Sciatic nerve (tissue), 2 donors: ENCODE measurements at places on chromosomes 2 and 18.

GRCh38 chr2:54850171-54851122, 127.0 kb downstream of the EML6 start:
- no peak for DNase-seq

- no peak for DNase-seq
These were observed 55.7 kb downstream of the SCN2A start for GRCh38 chr2:165294912-165295311.

GRCh38 chr18:76428396-76429261, 66.4 kb downstream of the ZNF516 start:
- DNase-seq = no peak

DNA sequence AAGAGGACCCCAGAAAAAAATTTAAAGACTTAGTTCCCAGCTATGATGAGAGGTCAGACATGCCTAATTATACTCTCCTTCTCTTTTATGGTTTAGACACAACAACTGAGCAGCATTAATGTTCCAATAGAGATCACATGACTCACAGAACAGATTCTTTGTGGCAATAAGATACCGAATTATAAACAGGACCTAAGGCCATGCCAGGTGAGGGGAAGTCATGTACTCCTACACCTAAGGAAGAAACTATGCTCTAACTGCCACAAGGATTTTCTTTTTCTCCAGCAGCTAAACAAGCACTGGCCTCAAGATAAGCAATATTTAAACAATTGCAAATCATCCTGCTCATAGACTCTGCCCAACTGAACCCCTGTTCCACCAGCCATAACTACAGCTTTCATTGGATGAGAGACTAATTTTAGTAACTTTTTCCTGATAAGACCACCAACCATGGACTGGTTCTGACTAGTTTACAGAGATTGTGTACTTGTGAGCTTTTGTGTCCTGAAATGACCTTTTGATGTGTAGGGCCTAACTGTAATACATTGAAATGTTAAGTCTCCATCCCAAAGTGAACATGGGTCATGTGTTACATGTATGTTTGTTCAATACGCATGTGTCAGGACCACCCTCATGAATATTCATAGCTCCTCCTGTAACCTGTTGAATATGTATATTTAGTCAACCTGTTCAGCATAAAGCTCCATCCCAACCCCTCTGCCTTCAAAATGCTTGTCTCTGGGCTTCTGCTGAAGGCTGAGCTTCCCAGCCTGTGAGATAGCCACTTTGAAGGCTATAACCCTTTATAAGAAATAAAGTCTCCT, 21.6 kb upstream of the NFE2L2 start:
- DNase-seq = no peak

DNA sequence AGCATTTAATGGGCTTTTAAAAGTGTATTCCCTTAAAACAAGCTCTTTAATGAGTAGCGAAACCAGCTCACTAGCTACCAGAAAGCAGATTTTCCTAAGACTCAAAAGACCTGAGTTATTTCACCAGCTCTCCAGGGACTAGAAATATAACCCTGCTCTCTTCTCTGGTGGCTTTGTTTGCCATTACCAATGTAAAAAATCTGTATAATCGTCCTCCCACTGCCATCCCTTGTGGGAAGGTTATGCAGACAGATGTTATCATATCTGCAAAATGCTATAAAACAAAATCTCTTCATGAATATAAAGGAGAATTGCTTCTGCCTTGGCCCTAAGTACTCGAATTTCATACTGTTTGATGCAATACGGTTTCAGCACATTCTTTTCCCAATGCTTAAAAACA, 335.2 kb downstream of the NUP35 start:
- DNase-seq = no peak

- DNase-seq = no peak
These were observed 223.0 kb downstream of the UBE2E3 start for GRCh38 chr2:181203412-181203811.

DNA sequence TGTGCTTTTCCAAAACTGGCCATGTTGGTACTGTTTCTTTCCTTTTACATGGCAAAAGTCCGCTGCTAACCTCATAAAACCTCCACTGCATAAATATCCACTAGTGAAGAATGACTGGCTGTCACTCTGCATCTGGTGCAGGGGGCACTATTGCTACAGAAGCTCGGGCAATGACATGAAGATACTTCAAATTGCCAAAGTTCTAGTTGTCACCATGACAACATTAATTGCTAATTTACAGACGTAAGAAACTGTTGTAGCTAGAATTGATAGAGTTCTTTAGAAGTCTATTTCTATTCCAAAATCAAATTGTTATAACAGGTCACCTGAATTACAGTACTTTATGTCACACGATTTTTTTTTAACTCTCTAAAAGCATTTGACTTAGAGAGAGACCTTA, 845 bp downstream of the CFAP210 start:
- DNase-seq = no peak

- no peak for DNase-seq
These were observed 4.6 kb upstream of the ST6GAL2 start for GRCh38 chr2:106890606-106891005.

DNA sequence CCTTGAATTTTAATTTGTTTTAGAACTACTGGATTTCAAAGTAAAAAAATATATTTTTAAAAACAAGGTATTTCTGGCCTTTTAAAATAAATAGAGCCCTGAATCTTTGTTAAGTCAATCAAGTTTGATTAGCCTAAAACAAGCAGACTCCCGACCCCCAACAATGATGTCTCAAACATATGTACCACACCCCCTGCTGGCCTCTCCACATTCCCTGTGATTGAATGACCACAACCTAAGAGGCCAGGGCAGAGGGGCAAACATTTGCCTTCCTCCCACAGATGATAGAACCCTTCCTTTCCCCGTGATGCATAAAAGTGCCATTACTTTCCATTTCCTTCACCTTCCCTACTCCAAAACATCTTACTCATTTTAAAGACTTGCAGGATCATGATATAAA, 130.9 kb downstream of the STK39 start:
- DNase-seq = no peak

- no peak for DNase-seq
These were observed 26.1 kb downstream of the TMEM17 start for GRCh38 chr2:62479917-62480316.

DNA sequence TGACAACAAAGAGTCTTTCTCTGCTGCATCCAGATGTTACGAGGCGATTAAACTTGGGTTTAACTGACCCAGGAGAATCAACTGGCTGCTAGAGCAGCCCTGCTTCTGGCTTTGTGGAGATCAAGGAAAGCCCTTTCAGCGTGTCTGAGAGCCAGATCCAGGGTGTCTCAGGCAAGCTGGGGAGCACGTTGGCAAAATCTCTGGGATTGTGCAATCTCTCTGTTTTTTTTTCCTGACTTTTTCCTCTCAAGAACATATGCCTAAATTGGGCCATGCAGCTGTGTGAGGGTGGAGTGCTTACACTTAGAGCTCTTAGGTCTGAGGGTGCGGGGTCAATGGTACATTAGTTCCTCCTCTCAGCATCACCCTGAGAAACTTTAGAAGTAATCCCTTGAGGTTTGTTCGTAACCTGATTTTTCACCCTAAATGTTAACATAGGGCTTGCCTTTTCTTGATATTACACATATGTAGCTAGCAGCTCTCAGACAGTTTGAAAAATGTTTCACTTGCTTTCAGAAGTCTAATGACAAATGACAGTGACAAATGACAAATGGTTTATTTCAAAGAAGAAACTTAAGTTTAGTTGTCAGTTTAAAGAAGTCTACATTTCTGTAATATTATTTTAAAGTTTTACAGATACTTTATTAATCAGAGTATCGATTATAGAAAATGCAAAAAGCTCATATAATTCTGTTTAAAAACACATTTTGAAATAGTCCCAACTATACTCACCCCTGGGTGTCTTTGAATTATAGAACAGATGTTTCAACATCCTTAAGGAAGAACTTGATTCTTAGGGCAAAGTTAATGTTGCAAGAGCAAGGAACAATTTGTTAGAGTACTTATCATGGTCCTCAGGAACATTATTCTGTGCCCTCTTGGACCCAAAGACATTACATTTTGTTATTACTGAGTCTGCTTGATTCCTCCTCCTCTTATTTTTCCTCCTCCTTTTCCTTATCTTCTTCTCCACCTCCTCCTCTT, 38.4 kb upstream of the ZSWIM2 start:
- peak; percentile 74 for DNase-seq

DNA sequence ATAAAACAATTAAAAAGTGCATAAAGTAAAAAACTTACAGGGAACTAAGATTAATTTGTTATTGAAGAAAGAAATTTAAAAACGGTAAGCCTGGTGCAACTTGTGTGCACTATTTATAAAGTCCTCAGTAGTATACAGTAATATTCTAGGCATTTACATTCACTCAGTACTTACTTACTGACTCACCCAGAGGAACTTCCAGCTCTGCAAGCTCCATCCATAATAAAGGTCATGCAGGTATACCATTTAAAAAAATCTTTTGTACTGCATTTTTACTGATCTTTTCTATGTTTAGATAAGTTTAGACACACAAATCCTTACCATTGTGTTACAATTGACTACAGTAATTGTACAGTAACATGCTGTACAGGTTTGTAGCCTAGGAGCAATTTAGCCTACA, 51.5 kb upstream of the NXPH2 start:
- no peak for DNase-seq

GRCh38 chr2:153140498-153140897, 338.1 kb downstream of the RPRM start:
- no peak for DNase-seq

GRCh38 chr2:100292022-100292580, 30.2 kb downstream of the LONRF2 start:
- no peak for DNase-seq

GRCh38 chr2:176124110-176124946, 1.8 kb downstream of the HOXD9 start:
- DNase-seq = no peak

DNA sequence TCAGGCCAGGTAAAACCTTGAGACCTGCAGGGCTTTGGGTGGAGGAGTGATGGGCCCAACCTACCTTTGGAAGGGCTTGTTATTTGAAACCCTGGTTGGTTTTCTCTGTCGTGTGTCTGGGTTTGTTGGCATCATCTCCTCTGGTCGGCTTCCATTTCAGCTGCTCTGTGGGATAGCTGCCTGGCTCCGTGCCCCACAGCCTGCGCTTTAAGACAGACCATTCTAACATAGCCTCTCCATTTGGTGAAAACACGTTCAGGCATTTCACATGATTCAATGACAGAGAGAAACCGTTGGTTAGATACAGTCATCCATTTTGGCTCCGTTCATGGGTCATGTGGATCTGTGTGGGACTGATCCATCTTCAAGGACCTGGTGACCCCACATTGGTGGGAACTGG, 37.0 kb upstream of the LYPD6B start:
- no peak for DNase-seq

DNA sequence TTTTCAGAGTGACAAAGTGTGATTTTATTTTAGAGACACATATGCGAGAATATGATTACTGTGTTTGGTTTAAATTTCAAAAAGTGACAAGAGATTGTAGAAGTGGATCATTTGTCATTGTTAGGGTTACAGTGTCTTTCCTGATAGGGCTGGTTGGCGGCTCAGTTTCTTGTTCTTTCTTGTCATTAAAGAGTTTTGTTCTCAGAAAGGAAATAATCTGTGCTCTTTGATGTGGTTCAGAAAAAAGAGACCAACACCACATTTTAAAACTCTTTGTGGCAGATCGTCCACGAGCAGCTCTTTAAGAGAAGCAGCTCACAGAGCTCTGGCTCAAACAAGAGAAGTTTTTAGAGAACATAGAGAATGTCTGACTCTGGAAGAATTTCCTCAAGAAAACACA, 45.6 kb upstream of the ZNF532 start:
- no peak for DNase-seq

GRCh38 chr2:196804381-196804780, 4.8 kb downstream of the C2orf66 start:
- DNase-seq = no peak

DNA sequence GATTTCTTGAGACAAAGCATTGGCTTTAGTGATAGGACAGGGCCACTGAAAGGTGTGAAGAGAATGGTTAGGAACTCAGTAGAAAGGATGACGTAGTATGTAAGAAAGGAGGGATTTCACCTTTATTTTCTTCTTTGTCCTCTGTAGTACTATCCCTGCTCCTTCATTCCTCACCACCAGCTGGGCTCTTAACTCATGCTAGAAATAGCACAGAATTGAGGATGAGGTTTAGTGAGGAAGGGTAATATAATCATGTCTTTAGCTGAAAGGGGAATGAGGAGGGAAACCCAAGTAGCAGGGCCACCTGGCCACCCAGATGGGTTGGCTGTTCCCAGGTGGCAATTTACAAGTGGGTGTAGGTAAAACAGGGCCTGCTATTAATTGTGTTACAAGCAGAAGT, 15.2 kb downstream of the ACVR2A start:
- DNase-seq = no peak

- no peak for DNase-seq
These were observed 7.9 kb downstream of the SF3B1 start for GRCh38 chr2:197426723-197427603.

DNA sequence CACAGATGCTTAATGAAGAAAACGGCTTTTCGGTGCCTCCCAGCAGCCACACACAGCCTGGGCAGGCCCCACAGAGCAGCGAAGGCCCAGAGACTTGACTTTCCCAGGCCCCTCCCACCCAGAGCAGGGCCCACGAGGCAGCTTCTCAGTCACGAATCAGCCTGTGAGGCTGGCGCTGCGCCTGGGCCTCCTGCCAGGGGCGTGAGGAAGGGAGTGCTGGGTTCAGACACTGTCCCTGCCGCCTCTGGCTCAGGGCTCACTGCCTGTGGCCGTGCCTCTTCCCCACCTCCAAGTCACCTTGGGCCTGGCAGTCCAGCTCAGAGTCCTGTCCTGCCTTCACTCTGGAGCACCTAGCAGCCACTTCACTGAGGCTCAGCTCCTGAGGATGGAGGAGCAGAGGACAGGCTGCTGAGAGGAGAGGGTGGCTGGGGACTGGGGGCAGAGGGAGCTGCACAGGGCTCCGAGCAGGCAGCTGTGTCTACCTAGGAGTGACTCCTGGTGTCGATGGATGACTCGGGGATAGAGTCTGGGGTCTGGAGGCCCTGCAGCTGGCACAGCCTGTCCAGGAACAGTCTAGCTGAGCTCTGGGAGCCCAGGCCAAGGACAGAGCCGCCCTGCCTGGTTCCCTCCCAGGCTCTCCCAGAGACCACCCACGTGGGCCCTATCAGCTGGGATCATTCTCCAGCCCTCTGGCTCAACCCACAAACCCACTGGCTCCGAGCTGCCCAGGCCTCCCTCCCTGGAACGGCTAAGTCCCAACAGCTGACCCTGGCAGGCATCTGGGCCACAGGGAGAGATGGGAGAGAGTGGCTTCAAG, 36.4 kb upstream of the FOSL2 start:
- peak; percentile 92 for DNase-seq

- DNase-seq = no peak
These were observed 60.2 kb downstream of the ZC3H6 start for GRCh38 chr2:112335600-112335999.

- DNase-seq = no peak
These were observed 1.5 kb upstream of the SLC30A3 start for GRCh38 chr2:27264253-27264752.

DNA sequence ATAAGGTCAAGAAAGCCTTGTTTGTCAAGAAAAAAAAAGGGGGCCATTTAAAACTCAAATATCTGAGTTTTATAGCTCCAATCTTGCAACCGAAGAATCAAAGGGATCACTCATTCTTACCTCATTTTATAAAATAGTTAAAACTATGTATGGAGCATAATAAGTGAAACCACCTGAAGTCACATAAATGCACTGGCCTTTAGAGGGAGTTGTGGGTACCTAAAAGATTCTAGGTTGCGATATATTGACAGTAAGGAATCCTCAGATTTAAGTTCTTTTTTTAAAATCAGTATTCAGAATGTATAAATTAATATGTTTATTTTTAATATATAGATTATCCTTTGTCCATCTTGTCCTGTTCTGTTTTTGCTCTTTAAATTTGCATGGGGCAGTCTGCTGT, 3.4 kb downstream of the ARHGAP28 start:
- DNase-seq = no peak
